ENCODE measurements at places on chromosomes 2 and 18.
A peak's percentile ranks its signal among the peaks of the same experiment; 100 is the strongest.

DNA sequence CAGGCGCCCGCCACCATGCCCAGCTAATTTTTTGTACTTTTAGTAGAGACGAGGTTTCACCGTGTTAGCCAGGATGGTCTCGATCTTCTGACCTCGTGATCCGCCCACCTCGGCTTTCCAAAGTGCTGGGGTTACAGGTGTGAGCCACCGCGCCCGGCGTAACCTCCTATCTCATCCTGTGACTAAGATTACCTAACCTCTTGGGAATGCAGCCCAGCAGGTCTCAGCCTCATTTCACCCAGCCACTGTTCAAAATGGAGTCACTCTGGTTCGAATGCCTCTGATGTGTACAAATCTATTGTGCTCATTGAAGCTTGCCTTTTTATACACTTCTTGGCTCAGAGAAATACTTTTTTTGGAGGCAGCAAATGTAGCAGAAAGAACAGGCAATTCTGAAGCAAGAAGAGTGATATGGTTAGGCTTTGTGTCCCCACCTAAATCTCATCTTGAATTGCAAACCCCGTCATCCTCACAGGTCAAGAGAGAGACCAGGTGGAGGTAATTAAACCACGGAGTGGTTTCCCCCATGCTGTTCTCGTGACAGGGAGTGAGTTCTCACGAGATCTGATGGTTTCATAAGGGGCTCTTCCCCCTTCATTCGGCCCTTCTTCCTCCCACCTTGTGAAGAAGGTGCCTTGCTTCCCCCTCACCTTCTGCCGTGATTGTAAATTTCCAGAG, 60.6 kb downstream of the SLC4A3 start:
- peak; percentile 15 for DNase-seq

GRCh38 chr2:158319269-158319668, 137.3 kb downstream of the CCDC148 start:
- no peak for DNase-seq

DNA sequence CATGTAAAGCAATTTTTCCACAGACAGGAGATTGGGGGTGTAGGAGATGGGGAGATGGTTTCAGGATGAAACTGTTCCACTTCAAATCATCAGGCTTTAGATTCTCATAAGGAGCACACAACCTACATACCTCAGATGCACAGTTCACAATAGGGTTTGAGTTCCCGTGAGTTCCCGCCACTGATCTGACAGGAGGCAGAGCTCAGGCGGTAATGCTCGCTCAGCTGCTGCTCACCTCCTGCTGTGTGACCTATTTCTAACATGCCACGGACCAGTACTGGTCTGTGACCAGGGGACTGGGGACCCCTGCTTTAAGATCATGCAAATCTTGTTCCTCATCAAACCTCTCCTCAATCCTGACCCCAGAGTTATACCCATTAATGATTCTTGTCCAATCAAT, 70.1 kb downstream of the RPE start:
- no peak for DNase-seq

DNA sequence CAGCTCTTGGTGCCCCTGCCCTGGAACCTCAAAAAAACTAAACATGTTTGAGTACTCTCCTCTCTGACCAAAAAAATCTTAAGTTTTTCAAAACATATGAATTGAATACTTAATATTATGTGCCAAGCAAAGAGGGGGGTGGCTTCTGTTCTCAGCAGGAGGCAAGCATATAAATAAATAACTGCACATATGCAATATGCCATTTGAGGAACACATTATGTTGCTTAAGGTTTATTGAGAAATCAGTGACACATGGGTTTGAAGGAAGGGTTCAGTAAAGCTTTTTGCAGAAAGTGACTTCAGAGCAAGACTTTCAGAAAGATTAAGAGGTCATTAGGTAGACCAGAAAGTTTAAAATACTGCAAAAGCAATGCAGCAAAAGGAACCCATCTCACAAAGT, 429.2 kb downstream of the TDRD15 start:
- DNase-seq: no peak

DNA sequence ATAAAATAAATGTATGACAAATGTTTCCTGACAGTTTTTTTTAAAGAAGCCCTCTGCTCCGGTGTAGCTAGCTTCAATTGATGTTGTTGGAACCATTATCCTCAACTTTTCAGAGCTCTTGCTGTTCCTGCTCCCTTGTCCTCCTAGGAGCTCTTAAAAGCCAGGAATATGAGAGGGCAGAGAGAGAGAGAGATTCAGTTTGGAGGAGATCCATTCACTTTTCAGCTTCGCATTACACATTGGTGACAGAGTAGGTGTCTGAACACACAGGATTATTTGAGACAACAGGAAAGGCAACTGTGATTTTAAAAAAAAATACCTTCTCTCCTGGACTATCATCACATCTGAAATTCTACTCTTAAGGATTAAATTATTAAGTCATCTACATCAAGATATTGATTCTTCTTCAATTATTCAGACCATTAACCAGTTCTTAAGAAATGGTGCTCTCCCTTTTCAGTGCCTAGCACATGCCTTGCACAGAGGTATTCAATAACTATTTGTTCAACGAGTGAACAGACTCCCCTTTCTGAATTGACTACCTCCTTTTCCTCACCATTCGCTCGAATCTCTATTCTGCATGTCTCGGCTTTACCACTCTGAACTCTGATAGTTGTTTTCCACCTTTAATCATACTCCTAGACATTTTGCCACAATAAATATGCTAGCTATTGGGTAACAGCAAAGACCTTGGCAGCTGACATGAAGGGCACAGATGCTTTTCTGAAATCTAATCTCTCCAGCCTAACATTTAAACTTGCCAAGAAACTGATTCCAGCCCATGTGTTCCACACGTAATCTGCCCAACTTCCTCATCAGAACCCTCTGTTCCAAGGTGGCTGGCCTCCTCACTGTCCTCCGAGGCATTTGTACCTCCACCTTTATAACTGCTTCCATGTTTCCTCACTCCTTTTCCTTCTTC, 28.6 kb upstream of the SLC35F5 start:
- DNase-seq: no peak

DNA sequence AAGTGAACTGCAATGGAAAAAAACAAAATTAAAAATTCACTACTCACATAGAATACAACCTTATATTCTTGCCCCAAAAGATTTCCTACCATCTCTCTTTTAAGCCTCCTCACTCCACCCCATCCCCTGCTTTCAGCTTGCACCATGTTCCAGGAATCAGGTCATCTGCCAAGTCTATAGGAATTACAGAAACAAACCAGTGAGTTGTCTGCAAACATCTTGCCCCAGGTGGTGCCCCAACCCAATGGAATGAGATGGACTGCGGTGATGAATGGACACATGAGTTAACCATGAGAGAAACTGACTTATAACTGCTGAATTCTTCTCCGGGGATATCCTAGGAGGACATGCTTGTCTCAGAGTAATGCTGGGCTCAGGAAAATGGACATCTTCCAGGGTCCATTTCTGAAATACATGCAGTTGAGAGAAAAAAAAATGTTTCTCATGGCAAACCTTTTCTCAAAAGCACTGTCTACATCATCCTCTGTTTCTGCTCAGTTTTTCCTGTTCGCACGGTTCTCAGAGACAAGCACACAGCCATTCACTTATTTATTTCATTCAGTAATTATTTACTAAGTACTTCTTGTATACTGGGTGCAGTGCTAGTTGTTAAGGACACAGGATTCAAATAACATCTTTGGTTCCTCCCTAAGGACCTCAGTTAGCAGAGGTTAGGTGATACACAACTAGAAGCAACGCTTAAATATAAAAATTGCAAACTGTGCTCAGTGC, 350.0 kb downstream of the RND3 start:
- no peak for DNase-seq

DNA sequence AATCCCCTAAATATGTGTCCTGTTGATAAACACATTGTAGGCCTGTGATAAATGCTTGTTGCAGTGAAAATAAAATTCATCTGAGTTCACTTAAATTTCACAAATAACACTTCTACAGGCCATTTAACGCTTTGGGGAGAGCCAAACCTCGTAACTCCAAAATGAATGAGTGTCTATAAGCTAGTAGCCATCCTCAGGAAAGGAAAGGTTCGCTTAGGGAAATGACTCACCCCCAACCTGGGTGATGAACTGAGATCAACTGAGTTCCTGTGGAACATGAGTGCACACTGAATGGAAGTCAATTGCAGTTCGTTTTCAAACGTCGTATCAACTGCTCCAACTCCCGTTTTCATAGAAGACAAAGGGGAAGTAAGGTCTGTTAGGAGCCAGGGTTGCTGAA, 527.6 kb upstream of the ID2 start:
- DNase-seq: no peak

- no peak for DNase-seq
Observed at GRCh38 chr2:120632796-120633646, 102.6 kb upstream of the GLI2 start.

GRCh38 chr2:120767486-120768005, 31.9 kb downstream of the GLI2 start:
- DNase-seq: no peak
